ENCODE measurements at places on chromosomes 16 and 17. TPM values are rescaled to one million over a fixed set of nuclear protein-coding genes. Genes with fewer than 3 reads are reported as not detected.

GRCh38 chr17:44807817-44808155 is 22.3 kb downstream of the GJC1 start:
- H3K27me3 ChIP-seq: no peaks in the 10 kb centered on the region
- no peaks in the 10 kb centered on the region for H3K4me1 ChIP-seq
- no peak overlapping the region for H3K4me3 ChIP-seq
- H3K36me3 ChIP-seq: no peaks in the 10 kb centered on the region
- H3K27ac ChIP-seq: no peak overlapping the region

DNA sequence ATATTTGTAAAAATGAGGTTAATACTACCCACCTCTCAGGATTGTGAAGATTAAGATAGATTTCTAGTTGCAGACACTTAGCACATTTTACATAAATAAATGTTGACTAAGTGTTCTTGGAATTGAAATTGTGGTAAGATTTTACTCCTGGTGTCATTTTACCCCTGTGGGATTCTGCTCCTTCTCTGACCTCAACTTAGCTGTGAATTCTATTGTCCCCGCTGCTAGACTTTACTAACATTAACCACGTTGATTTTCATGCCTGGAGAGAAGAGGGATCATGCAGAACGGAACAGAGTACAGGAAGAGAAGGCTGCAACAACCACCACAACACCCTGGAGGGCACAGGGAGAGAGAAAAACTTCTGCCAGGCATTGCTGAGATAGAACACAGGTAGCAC is 2.1 kb upstream of the TOM1L1 start:
- peaks cover 10% of the 10 kb centered on the region for H3K4me1 ChIP-seq
- no peaks in the 10 kb centered on the region for H3K27me3 ChIP-seq
- DNase-seq: no peak

DNA sequence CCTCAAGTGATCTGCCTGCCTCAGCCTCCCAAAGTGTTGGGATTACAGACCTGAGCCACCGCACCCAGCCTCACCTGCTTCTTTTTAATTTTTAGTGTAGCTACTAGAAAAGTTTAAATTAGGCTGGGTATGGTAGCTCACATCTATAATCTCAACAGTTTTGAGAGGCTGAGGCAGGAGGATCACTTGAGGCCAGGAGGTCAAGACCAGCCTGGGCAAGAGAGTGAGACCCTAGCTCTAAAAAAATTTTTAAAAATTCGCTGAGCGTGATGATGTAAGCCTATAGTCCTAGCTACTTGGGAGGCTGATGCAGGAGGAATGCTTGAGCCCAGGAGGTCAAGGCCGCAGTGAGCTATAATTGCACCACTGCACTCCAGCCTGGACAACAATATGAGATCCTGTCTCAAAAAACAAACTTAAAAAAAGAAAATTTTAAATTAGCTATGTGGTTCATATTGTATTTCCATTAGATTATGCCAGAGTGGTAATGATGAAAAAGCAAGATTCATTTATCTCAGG is 34.9 kb downstream of the TXNDC11 start:
- peaks cover 33% of the 10 kb centered on the region for H3K4me1 ChIP-seq
- H3K27ac ChIP-seq: no peak overlapping the region
- no peak for DNase-seq
- H3K4me3 ChIP-seq: no peak overlapping the region
- H3K27me3 ChIP-seq: no peaks in the 10 kb centered on the region

DNA sequence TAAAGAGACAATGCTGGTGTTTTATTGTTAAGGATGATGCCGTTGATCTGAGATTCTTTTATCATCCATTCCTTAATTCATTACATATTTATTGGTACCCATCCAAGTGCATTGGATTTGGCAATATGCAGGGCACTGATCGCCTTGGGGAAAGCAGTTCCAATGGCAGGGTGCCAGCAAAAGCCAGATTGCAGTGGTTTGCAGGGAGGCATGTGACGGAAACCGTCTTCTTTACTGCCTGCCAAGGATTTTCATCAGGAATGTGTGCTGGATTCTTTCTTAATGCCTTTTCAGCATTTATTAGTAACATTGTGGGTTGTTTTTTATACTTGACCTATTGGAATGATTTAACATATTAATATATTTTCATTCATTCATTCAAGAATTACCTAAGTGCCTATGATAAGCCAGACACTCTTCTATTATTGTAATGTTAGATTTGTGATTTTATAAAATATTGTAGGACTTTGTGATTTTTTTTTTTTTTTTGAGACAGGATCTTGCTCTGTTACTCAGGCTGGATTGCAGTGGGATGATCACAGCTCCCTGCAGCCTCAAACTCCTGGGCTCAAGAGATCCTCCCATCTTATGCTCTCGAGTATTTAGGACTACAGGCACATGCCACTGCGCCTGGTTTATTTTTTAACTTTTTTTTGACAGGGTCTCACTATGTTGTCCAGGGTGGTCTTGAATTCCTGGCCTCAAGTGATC is 93.4 kb upstream of the TNRC6A start:
- H3K27me3 ChIP-seq: no peaks in the 10 kb centered on the region
- no peak overlapping the region for H3K4me3 ChIP-seq
- peak; percentile 75 for DNase-seq
- H3K4me1 ChIP-seq: peaks cover 11% of the 10 kb centered on the region

DNA sequence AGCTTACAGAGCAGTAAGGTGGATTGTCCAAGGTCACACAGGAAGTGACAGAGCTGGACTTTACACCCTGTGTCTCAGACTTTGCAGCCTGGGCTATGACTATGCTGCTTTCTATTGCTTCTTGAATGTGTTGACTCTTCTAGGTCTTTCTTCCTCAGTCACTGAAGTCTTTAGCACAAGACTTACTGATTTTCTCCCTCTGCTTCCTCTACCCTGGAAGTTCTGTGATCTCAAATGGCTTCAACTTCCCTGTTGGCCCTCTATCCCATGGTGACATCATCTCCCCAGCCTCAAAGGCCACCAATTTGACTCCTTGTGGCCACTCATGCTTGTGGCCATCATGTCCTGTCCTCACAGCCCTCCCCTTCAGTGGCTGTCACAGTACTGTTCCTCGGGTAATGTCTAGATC is 181.3 kb downstream of the HS3ST3A1 start:
- no peaks in the 10 kb centered on the region for H3K36me3 ChIP-seq
- DNase-seq: no peak
- H3K27ac ChIP-seq: peak overlapping the region; percentile 13
- no peak overlapping the region for H3K4me3 ChIP-seq

DNA sequence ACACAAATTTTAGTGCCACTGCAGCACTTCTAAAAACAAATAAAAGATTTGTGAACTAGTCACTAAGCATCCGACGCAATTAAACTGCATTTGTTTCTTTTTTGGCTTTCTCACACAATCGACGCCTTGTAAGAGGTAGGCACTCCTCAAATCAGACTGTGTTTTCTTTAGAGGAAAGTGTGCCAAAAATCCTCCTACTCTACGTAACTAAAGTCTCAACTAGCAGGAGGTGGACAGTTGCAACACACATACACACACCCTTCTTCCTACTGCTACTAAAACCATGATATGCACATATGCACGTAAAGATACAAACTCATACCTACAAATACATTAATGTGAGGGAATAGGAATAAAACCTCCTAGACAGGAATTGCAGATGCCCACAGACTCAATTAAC is 844.7 kb upstream of the SOX9 start:
- no peaks in the 10 kb centered on the region for H3K36me3 ChIP-seq
- no peaks in the 10 kb centered on the region for H3K4me1 ChIP-seq
- no peaks in the 10 kb centered on the region for H3K27me3 ChIP-seq
- H3K27ac ChIP-seq: no peak overlapping the region

- H3K4me3 ChIP-seq: no peak overlapping the region
- no peak for DNase-seq
- H3K4me1 ChIP-seq: peaks cover 10% of the 10 kb centered on the region
These were observed 6.4 kb downstream of the DOC2A start for GRCh38 chr16:30004424-30004776.

- peak; percentile 11 for DNase-seq
- H3K4me3 ChIP-seq: peak overlapping the region; percentile 79
- H3K27ac ChIP-seq: peak overlapping the region; percentile 81
- peaks cover under 1% of the 10 kb centered on the region for H3K36me3 ChIP-seq
These were observed 338 bp downstream of the MAPK3 start for GRCh38 chr16:30122604-30123160.

DNA sequence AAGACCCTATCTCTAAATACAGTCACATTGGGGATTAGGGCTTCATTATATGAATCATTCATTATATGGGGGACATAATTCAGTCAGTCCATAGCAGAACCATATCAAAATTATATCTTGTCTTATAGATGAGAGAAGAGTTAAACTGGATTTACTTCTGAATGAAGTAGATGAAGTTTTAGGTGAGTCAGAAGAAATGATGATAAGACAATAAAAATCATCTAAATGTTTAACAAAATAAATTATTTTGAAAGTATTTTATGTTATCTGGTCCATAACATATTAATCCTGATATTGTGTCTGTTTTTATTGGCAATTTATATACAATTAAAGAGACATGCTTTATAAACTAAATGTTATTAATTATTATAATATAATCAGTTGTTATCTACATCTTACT is 76.9 kb upstream of the EFCAB3 start:
- no peaks in the 10 kb centered on the region for H3K27me3 ChIP-seq
- H3K4me1 ChIP-seq: no peaks in the 10 kb centered on the region
- H3K4me3 ChIP-seq: no peak overlapping the region
- no peaks in the 10 kb centered on the region for H3K36me3 ChIP-seq
- DNase-seq: no peak

- no peaks in the 10 kb centered on the region for H3K36me3 ChIP-seq
- no peak overlapping the region for H3K4me3 ChIP-seq
- H3K4me1 ChIP-seq: peaks cover 65% of the 10 kb centered on the region
- peak overlapping the region; percentile 91 for H3K27ac ChIP-seq
- no peaks in the 10 kb centered on the region for H3K27me3 ChIP-seq
These were observed 204.0 kb downstream of the XYLT1 start for GRCh38 chr16:17266608-17267313.

DNA sequence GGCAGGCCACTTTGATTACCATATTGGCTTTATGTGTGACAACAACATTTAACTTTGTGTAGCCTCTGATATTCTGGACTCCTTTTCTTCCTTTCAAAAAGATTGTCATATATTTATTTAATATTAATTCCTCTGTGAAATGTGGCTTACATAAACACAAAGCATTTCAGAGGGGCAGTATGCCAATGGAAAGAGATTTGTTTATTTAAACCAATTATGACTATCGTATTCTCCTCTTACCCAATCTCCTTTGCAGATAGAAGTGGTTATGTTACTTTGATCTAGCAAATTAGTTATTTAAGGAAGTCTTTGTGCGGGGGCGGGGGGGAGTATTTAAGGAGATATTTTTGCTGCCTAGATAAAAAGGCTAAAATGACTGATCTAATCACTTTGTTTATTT is 573.7 kb upstream of the KIF2B start:
- H3K27ac ChIP-seq: no peak overlapping the region
- no peak for DNase-seq

- no peak overlapping the region for H3K4me3 ChIP-seq
- no peaks in the 10 kb centered on the region for H3K27me3 ChIP-seq
- peaks cover 26% of the 10 kb centered on the region for H3K4me1 ChIP-seq
- no peak overlapping the region for H3K27ac ChIP-seq
- DNase-seq: no peak
These were observed 53.6 kb downstream of the CYTH1 start for GRCh38 chr17:78728495-78728894.

GRCh38 chr16:12225806-12226465 is 249.4 kb downstream of the SNX29 start:
- no peak overlapping the region for H3K4me3 ChIP-seq
- H3K4me1 ChIP-seq: no peaks in the 10 kb centered on the region
- H3K27me3 ChIP-seq: no peaks in the 10 kb centered on the region
- peaks cover 1% of the 10 kb centered on the region for H3K36me3 ChIP-seq

- no peaks in the 10 kb centered on the region for H3K4me1 ChIP-seq
- H3K27me3 ChIP-seq: no peaks in the 10 kb centered on the region
- no peak for DNase-seq
- no peaks in the 10 kb centered on the region for H3K36me3 ChIP-seq
These were observed at the start of gene MILR1 for GRCh38 chr17:64448665-64449512. Gene MILR1, plus strand, starts transcription at chr17:64449115. Its CDS starts 54 bp downstream, at chr17:64449169.

GRCh38 chr16:2339521-2340484 is 725 bp downstream of the ABCA3 start:
- H3K4me1 ChIP-seq: peaks cover 16% of the 10 kb centered on the region
- no peaks in the 10 kb centered on the region for H3K27me3 ChIP-seq
- H3K36me3 ChIP-seq: no peaks in the 10 kb centered on the region
- H3K4me3 ChIP-seq: peak overlapping the region; percentile 81
- DNase-seq: peak; percentile 61
- no peak overlapping the region for H3K27ac ChIP-seq

Gene ATP2A1
- total RNA-seq: not detected

Gene HNF1B
- 37.6 TPM for total RNA-seq

Gene ATP1B2
- 1.3 TPM for total RNA-seq

Gene RDM1
- total RNA-seq: not detected

Gene SYNGR2
- 86.4 TPM for total RNA-seq

Gene FBXO39
- not detected for total RNA-seq

Measured in body of pancreas (tissue), 4 donors.